Mucosa of descending colon (tissue), 3 donors: ENCODE measurements at places on chromosomes 7 and 10. TPM values are rescaled to one million over a fixed set of nuclear protein-coding genes. Genes with fewer than 3 reads are reported as not detected.

- no peak for DNase-seq
Observed at GRCh38 chr7:2913760-2914387, 69.8 kb upstream of the GNA12 start.

DNA sequence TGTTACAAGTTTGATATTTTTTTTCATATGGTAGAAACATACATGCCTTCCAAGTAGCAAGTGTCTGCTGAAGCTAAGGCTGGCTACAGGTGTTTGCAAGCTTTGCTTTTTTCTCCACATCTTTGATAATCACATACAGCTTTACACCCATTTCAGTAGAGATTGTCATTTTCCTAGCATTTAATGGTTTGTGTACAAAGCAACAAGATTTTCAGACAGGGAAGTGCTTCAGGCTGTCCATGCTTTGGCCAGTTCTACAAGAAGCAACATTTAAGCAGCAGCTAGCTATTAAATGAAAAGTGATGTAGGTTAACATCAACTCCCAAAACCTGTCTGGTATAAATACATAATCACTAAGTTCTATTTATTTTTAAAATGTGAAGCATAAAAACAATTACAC lies 2.3 kb downstream of the HDAC9 start:
- DNase-seq: no peak

DNA sequence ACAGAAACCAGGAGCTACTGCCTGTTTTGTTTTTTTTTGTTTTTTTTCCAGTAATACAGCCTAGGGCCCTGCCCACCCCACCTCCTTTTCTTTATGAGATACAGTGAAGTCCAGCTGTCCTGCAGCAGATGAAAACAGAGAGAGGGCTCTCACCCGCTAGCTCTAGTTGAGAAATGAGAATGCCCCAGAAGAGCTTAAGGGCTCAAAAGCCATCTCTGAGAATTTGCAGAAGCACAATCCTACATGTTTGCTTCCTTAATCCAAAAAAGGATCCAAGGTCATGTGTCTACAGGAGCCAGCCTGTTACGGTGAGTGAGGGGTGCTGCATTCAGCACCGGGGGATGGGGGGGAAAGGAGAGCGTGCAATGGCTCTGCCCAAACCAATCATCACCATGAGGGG lies 122.7 kb downstream of the KCNMA1 start:
- no peak for DNase-seq

- no peak for DNase-seq
Observed at GRCh38 chr7:131170440-131171271, 157.0 kb upstream of the MKLN1 start.

DNA sequence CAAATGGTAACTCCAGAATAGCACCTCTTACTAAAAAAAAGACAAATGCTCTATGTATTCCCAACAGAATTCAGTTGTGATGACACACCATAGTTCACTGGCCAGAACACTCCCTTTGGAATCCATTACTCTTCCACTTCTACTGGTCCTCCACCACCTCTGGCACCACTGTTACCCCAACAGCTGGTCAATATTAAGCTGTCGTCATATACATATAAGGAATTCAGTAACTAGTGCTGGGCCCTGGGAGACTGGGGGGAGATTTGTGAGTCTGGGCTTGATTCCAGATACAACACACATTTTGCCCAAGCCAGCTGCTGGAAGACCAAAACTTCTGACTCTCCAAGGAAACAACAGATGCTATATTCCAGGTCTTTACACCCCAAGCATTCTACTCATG lies 26.0 kb upstream of the ITGA8 start:
- DNase-seq: no peak

DNA sequence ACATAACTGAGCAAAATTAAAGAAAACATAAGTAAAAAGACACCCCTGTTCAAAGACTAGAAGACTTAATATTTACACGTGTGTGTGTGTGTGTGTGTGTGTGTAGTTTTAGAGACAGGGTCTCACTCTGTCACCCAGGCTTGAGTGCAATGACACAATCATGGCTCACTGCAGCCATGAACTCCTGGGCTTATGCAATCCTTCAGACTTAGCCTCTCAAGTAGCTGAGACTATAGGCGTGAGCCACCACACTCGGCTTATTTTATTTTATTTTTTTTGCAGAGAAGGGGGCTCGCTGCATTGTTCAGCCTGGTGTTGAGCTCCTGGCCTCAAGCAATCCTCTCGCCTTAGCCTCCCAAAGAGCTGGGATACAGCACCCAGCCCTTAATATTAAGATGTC lies 90.3 kb downstream of the JMJD1C start:
- DNase-seq: no peak

DNA sequence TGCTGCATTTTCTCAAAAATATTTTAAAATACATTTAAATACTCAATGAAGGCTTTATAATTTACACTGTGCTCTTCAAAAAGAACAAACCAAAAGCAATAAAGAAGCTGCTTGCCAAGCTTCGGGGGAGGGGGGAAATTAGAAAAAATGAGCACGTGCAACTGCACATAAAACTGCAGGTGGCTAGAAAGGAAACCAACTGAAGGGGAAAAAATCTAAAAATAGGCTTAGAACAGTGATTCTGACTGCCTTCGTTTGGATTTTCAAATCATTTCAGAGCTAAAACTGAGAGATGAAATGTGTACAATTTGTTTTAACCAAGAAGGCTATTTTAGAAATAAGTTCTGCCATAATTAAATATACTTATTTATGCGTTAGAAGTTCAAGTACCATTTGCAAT lies 61.4 kb downstream of the ABI1 start:
- DNase-seq: no peak

GRCh38 chr7:158002486-158003080 lies 585.0 kb downstream of the PTPRN2 start:
- no peak for DNase-seq

DNA sequence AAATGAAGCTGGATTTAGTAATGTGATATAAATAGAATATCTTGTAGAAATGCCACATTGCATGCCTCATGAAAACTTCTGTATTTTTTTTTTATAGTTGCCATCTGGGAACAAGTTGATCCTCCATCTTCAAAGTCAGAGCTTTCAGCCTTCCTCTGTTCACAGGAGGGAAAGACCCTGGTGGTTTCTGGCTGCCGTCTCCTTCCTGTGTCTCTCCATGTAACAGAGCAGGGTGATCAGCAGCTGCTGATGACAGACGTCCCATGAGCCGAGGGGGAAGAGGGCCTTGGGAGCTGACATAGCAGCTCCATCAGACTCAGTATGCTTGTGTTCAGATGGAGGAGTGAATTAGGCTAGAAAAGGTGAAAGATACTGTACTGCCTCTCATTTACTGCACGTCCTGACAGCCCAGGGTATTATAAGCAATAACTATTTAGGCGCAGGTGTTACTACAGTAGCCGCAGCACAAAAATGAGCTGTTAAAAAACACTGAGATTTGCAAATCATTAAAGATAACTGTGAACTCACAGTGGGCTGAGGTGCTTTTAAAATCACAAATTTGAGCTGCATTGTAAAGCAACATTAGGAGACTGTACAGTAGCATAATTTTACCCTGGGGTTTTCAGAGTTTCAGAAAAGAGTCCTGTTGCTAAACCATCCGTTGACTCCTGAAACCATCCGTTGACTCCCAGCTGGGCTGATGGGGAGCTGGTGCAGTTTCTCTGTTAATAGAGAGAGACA lies 103.3 kb downstream of the CFAP58 start:
- no peak for DNase-seq

The INMT gene
- 1.6 TPM for total RNA-seq

The CTAGE4 gene
- total RNA-seq: 9.5 TPM

The SNCG gene
- 2.9 TPM for total RNA-seq

The LEP gene
- not detected for total RNA-seq

The ABCB4 gene
- total RNA-seq: 0.65 TPM
